Effector CD8-positive, alpha-beta T cell (primary cell): ENCODE measurements at places on chromosomes 5 and 9.

- DNase-seq: no peak
Observed at GRCh38 chr9:120612218-120612617, 32.3 kb upstream of the CDK5RAP2 start.

- DNase-seq: no peak
Observed at GRCh38 chr9:99285965-99286364, 63.9 kb downstream of the SEC61B start.

DNA sequence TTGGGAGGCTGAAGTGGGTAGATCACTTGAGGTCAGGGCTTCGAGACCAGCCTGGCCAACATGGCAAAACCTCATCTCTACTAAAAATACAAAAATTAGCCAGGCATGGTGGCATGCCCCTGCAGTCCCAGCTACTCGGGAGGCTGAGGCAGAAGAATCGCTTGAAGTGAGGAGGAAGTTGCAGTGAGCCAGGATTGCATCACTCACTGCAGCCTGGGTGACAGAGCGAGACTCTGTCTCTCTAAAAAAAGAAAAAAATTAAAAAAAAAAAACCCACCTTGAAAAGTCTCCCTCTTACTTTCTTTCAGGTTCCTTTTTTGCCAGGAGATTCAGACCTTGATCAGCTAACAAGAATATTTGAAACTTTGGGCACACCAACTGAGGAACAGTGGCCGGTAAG is 34.2 kb downstream of the CDK7 start:
- no peak for DNase-seq

GRCh38 chr5:56498759-56499395 is 265.7 kb upstream of the ANKRD55 start:
- DNase-seq: no peak
